ENCODE measurements at places on chromosomes 12 and 14.

DNA sequence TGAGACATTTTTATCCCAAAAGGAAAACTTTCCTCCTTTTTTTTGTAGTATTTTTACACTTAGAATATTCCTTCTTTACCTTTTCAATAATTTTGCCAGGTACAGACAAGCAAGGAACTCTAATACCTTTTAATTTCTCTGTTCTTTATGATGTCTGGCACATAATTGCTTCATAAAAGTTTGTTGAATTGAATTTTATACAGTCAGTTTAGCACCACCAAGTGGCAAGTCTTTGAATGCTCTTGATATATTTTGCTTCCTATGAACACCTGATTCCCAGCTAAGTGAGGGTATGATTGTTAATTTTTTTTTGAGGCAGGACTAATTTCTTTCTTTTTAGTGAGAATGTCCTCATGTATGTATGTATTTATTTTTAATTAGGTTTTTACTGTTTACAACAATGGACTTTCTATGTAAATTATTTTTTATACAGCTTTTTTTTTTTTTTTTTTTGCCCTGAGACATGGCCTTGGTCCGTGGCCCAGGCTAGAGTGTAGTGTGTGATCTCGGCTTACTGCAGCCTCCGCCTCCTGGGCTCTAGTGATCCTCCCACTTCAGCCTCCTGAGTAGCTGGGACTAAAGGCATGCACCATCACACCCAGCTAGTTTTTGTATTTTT is 6.9 kb downstream of the TBC1D15 start:
- DNase-seq = peak; percentile 19

DNA sequence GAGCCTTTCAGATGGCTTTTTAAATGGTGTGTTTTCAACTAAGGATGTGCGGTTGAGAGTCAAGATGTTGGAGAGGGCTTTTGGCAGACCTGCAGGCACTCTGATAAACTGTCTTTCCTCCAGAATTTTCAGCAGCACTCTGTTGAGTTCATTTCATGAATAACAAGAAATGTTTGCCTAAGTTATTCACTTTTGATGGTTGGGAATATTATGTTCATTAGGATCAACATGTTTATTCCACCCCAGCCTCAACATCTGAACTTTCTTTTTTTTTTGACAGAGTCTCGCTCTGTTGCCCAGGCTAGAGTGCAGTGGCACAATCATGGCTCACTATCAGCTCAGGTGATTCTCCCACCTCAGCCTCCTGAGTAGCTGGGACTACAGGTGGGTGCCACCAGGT is 68.4 kb downstream of the C12orf75 start:
- DNase-seq = no peak

- DNase-seq = no peak
Observed at GRCh38 chr12:909861-910260, 39.6 kb downstream of the RAD52 start.

GRCh38 chr12:22250762-22251161 is 83.7 kb downstream of the ST8SIA1 start:
- no peak for DNase-seq

DNA sequence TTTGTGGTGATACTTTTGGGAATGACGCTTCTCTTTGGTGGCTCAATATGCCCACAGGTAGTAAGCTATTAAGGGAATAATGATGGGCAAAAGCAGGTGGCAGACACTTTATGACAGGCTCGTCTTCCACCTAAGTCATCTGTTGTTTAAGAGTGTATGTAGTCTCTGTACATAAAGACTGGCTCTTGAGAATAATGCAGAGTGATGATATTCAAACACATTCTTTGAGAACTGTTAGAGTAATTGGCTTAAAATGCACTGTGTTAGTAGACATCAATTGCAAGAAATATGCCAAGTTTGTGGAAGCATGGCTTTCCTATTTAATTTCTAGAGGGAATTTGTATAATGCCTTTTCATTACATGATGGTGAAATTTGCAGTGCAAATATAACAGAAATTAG is 694.8 kb upstream of the MIS18BP1 start:
- DNase-seq = no peak

GRCh38 chr14:68696266-68696665 is 96.6 kb downstream of the ZFP36L1 start:
- DNase-seq = no peak

DNA sequence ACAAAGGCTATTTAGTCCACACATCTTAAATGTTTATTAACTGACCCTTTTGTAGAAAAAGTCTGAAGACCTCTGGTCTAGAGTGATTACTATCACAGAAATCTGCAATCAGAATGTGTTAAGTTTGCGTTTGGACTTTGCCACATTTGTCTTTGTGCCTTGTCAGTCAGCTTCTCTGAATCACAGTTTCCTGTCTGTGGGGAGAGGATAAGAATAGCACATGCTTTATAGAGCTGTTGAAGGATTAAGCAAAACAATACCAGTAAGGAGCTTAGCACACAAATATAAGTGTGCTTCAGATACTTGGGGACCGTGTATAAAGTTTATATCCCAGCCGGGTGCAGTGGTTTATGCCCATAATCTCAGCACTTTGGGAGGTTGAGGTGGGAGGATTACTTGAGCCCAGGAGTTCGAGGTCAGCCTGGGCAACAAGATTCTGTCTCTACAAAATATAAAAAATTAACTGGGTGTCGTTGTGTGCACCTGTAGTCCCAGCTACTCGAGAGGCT is 63.0 kb upstream of the BTG1 start:
- peak; percentile 59 for DNase-seq

DNA sequence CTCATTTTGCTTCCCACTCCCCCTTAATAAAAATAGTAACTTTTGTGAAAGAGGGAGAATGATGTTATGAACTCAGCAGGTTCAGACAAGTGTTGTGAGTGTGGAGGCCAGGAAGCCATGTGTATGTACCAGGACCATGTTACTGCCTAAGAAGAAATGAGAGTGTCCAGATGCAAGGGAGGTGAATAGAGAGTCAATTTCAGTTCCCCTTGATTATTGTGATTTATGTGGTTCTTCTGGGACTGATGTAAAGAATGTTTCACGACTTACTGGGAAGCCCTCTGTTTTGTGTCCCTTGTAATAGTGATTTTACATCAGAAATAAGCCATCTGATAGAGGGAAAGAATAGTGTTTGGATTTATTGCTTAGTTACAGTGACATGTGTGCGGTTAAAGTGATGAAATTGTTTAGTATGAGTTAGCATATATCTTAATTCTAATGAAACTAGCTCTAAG is 32.5 kb downstream of the FBXO34 start:
- no peak for DNase-seq

DNA sequence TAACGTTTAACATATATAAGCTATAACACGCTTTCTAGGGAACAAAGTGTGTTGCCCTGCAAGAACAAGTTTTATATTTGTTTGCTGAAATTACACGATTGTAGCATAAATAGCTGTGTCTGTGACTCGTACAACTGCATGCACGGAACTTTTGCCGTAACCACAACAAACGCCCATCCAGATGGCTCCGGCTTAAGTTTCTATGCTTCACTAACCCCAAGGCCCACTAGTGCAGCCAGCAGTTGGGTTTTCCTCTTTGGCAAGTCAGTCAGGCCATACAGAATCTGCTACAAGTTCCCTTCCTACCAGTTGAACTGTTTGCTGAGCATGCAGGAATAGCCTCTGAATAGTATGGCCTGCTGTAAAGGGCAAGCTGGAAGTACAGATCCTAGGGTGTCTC is 12.1 kb downstream of the CSRP2 start:
- no peak for DNase-seq

DNA sequence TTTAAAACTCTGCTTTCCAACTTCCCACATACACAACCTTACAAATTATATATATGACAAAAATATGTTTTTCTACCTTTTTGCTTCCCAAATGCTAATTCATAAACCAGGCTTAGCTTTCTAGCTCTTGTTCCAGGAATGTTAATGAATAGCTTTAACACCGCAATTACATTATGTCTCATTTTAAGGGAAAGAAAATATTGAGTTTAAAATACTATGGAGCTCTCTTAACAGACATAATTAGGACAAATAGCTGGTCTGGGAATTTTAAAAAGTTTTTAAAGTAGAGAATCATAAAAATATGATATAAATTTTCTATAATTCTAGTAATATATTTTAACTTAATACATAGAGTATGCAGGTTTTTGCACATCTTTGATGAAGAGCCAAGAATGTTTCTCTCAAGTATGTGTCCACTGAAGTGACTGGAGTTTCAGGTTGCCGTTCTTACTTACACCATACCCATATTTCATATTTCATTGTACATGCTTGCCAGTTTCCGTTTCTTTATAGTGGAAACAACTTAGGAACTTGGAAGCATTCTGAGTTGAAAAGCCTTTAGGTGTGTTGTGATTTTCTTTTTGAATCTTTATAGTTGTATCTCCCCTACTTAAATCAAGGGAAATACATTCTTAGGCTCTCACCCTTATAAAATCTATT is 90.6 kb upstream of the SLCO1C1 start:
- no peak for DNase-seq

DNA sequence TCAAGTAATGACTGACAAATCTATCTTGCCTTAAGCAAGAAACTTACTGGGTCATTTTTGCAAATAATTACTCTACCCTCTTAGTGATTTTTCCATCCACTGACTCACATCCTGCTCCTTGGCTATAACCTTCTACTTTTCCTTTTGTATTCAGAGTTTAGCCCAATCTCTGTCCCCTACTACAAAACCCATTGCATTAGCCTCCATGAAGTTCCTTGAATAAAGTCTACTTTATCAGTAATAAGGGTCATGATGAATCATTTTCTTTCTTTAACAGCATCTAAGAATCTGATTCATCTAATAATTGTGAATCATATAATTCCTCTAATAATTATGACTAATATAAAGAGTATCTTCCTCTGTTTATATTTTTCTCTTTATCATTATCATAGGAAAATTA is 132.6 kb downstream of the NTS start:
- no peak for DNase-seq

- DNase-seq = no peak
Observed at GRCh38 chr12:105334582-105334981, 4.1 kb downstream of the C12orf75 start.

DNA sequence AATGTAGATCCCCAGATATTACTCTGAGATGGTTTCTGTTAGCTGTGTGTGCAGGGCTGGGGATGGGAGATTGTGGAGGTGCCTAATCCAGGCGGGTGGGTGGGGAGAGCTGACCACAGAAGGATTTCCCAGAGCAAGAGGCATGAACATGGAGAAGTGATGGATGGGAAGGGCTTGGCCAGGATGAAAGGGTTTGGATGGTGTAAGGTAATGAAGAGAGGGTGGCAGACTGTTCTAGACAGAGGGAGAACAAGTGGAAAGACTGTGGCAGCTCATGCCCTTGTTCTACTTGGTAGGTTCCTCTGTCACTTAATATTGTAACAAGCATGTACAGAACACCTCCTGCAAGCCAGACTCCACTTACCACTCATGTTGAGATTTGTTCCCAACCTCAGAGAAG is 187.8 kb downstream of the NPAS3 start:
- no peak for DNase-seq

- no peak for DNase-seq
Observed at GRCh38 chr14:54931101-54931500, 28.5 kb upstream of the GCH1 start.

DNA sequence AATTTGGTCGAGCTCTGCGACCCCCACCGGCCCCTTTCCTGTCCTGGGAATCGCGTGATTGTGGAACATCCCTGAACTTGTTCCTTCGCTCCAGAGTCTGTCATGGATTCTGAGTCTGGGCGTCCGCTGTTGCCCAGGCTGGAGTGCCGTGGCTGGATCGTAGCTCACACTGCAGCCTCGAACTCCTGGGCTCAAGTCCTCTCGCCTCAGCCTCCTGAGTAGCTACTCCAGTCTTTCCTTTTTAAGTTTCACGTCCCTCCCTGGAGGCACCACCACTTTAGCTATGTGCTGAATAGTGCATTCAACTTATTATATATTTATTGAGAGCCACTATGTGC is 698 bp downstream of the ACOT6 start:
- DNase-seq = peak; percentile 30

- DNase-seq = peak; percentile 80
Observed at GRCh38 chr14:36604757-36605505, 22.5 kb upstream of the NKX2-8 start.

DNA sequence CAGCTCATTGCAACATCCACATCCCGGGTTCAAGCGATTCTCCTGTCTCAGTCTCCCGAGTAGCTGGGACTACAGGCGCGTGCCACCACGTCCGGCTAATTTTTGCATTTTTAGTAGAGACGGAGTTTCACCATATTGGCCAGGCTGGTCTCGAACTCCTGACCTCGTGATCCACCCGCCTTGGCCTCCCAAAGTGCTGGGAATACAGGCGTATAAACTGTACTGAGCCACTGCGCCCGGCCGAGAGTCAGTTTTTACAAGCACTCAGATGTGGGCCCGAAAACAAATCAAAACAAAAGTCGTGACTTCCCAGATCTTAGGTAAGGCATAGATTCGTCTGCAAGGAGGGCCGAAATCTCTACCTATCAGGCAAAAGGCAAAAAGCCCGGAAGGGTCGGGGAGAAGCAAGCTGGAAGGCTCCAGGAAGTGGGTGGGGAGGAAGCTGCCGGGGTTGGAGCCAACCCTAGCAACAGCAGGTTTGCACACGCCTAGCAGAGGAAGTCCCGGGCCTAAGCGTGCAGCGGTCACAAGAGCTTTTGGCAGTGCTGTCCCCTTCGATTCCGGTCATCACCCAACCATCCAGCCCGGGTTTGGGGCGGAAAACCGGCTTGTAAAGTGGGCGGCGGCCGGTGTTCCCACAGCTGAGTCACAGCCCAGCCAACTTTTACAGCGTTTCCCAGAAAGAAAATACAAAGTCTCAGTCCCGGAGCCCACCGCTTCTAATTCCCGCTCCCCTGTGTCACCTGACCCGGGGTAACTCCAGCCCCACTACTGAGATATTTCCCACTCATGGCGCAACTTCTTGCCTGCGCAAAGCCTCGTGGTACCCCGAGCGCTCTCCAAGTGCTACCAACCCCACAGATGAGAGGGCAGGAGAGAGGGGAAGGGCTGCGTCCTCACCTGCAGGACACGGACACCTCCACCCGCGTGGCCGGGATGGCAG is 583 bp downstream of the CPNE8 start:
- DNase-seq = peak; percentile 66

DNA sequence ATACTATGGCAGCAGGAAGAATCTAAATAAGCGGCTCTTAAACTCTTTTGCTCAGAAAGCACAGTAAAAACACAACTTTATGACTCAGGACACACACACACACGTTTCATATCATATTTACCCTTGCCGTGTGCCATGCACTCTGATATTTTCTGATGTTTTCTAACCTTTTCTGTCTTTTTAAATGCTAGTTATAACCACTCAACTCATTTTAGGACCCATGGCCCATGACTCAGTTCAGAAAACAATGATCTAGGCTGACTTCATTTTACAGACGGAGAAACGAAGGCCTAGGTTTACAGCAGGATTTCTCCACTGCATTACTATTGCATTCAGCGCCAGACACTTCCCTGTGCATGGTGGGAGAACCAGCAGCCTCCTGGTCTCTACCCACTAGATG is 9.1 kb downstream of the VWF start:
- DNase-seq = no peak
